ENCODE measurements at places on chromosomes 6 and 20. TPM values are rescaled to one million over a fixed set of nuclear protein-coding genes. Genes with fewer than 3 reads are reported as not detected.
A peak's percentile ranks its signal among the peaks of the same experiment; 100 is the strongest.

The TREML2 gene
- not detected for total RNA-seq

DNA sequence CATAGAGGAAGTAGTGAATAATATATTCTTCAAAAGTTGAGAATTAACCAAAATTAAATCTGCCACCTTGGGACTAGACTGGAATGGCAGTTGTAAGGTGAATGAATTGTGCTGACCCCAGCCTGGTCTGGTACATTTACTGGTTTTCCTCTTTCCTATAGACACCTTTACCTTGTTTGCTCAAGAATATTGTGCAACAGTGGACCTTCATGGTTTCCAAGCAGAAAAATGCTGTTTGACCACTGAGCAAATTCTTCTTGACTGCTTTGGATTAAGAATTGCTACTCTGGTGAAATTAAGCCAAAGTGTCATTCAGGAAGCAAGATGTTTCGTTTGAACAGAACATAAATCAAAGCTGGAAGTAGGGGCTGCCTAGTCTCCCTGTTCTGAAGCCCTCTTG is 156.6 kb upstream of the TAB2 start:
- no peak for DNase-seq

- DNase-seq, result no peak
Measured at GRCh38 chr6:163333038-163333437, 81.5 kb upstream of the QKI start.

DNA sequence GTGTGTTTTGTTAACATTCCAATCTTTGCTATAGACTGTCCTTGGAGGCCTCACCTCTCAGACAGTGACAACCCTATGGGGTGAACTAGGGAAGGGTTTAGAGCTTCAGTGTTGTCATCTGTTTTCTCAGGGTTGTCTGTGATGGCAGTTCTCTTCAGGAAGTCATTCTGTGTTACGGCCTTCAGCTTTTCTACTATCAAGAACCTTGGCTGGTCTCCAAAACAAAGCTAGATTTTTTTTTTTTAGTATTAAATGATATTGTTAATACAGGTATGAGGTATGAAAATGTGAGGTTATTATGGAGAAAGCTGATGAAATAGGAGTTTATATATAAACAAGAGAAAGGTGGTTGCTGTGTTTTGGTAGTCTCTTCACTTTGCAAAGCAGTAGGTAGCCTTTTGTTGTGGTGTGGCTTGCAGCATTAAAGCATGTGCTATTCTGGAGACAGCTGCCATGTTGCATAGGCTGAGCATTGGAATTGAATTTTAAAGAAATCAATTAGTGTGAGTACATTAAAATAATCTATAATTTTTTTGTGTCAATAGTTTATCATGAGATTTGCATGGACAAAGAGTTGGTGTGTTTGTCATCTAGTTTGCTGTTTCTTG is 162.6 kb downstream of the CARMIL1 start:
- DNase-seq, result no peak

The WFDC10B gene
- total RNA-seq, result 0.52 TPM

DNA sequence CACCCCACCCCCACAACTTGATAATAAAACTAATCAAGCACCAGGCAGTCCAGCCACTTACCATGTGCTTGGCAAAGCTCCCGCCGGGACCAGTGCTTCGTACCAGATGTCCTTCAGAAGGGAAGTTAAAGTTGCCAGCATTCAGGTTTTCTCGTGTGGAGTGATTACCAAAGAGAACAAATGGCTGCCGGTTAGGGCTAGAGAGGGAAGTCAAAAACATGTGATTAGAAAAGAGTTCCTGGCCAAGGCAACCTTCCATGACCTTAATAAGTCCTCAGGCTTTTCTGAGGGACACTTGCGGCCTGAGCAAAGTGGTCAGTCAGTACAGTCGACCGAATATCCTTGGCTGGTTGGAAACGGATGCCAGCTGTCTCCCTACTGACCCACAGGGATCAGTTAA is 67.0 kb downstream of the DNAAF9 start:
- DNase-seq, result no peak

- DNase-seq, result no peak
Measured at GRCh38 chr6:51429017-51429712, 610.5 kb downstream of the TFAP2B start.

GRCh38 chr6:37078814-37079213 is 73.4 kb downstream of the FGD2 start:
- no peak for DNase-seq

DNA sequence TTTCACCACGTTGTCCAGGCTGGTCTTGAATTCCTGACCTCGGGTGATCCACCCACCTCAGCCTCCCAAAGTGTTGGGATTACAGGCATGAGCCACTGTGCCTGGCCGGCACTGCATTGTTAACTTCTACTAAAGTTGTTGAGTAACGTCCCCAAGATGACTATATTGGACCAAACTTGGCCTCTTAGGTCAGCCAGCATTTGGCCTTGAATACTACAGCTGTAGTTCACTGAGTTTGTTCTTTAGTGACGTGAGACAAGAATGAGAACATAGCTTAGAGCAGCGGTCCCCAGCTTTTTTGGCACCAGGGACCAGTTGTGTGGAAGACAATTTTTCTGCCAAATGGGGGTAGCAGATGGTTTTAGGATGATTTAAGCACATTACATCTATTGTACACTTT is 237.1 kb downstream of the TBC1D7 start:
- no peak for DNase-seq

GRCh38 chr20:22823119-22823518 is 212.0 kb upstream of the SSTR4 start:
- no peak for DNase-seq

DNA sequence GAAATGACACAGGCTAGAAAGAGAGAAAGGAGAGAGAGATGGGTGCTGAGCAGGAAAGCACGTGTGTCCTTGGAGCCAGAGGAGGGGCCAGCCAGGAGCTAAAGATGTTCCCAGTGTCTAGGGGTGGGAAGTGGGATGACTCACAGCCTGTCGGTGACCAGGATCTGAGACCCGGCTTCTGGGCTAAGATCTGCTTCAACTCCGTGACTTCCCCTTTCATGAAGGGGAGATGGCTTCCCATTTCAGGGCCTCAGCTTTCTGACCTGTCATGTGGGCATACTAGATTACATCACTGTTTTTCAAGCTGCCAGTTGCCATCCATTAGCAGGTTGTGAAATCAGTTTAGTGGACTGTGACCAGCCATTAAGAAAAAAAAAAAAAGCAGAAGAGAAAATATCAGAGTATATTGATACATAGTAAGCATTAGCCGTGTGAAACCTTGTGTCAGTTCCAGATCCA is 5.4 kb downstream of the TGM3 start:
- DNase-seq, result no peak

GRCh38 chr6:129359811-129360681 is 349.9 kb downstream of the ARHGAP18 start:
- DNase-seq, result no peak

DNA sequence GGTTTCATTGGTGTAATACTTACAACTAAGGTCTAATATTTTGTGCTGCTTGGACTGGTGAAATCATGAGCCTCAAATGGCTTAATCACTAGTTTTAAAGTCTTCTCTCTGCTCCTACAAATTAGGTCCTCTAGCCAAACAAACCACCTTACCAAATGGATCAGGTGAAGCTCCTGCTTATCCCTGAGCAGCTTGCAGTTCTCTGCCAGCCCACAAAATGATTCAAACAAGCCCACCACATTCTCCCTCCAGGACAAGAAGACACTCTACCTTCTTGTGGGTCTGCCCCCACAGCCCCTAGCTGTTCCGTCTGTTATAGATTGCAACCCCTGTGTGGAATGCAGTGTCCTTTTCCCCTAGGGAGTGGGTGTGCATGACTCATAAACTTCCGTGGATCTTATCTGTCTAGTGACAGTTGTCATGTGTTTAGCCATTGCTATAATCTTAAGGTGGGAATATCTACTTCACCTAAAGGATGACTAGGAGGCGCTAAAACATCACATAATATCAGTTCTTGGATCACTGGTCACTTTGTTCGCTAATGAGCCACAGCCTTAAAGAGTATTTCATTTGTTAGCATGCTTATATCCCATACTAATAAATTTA is 940.5 kb upstream of the MANEA start:
- DNase-seq, result peak; percentile 5

DNA sequence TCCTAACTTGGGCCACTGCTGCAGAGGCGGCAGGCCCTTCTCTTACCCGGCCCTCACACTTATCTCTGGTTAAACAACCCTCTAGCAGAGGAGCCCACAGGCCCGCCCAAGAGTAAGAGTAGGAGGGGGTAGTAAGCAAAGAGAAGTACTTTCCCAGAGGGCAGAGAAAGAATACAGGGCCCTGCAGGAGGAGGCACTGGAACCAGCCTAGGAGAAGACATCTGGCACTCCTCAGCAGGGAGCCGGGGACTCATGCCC is 10.1 kb downstream of the MTCH1 start:
- DNase-seq, result no peak

GRCh38 chr6:35640017-35640664 is 48.6 kb downstream of the FKBP5 start:
- no peak for DNase-seq

The AIF1 gene
- total RNA-seq, result 0.48 TPM

DNA sequence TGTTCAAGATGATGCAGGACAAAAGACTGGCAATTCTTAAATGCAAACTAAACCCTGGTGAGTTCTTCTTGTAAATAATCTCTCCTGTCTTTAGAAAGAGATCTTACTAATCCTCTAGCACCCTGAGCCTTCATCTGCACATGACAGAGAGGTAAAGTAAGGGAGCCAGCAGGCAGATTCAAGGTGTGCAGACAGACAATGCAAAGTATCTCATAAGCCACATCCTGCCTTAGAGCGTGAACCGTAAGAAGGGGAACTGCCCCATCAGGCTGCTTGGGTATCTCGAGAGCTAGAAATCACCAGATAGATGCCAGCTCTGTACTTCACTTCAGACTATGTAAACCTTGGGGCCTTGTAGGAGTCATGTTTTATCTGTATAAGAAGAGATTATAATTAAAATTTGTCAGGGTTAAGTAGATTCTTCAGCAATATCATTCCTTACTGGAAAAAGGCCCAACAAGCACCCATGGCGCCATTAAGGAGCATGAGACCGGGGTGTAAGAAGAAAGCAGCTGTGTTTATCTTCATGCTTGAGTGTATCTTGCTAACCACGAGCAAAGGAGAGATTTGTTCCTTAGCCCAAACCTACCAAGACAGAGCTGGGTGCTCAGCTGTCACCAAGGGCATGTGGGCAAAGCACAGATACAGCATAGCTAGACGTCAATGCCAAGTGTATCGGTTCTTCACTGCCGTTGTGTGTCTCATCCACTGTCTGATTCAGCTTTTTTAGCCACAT is 24.4 kb downstream of the CNR1 start:
- DNase-seq, result peak; percentile 42

The OR2H1 gene
- not detected for total RNA-seq

GRCh38 chr6:158085261-158086053 is 82.6 kb downstream of the SERAC1 start:
- peak; percentile 8 for DNase-seq

DNA sequence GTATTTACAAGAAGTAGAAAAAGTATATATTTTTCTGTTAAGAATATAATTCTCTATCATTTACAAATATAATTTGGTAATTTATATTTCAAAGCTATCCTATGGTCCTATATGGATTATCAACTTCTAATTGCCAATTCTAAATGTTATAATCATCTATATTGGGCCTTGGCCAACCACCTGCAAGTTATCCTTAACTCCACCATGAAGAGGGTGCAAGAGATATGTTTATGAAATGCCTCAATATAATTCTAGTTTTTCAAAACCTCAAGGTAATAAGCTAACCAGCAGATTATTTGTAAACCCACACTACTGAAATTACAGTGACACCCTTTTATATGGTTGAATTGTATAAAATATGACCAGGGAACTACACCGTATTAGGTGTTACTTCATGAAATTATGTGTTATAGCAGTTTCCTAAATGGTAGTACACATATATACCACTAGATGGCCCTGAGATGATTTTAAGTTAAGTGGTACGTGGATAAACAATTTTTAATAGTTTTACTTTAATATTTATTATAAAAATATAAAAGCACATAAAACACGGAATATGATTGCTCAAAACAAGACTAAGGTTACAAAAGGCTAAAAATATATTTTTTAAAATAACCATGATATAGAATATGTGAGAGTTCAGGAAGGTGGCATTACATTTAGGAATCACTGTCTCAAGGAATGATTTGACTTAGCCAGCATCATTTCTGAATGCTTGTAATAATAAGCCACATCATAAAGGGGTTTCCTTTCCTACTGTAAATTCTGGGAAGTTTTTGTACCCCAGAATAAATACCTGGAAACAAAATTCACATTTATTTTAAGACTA is 9.8 kb upstream of the PNISR start:
- no peak for DNase-seq

Data from H7 (cell line).